Keratinocyte (primary cell): ENCODE measurements at places on chromosomes 5 and 9.
A peak's percentile ranks its signal among the peaks of the same experiment; 100 is the strongest.

GRCh38 chr5:9318031-9318430 is 227.8 kb downstream of the SEMA5A start:
- DNase-seq, result no peak

GRCh38 chr9:567747-568305 is 273.7 kb upstream of the DMRT1 start:
- no peak for DNase-seq

- DNase-seq, result peak; percentile 59
Observed at GRCh38 chr5:115625579-115626444, at the start of gene TMED7. Gene TMED7 (minus strand): TSS chr5:115626036. CDS start chr5:115625792, 244 bp downstream.

DNA sequence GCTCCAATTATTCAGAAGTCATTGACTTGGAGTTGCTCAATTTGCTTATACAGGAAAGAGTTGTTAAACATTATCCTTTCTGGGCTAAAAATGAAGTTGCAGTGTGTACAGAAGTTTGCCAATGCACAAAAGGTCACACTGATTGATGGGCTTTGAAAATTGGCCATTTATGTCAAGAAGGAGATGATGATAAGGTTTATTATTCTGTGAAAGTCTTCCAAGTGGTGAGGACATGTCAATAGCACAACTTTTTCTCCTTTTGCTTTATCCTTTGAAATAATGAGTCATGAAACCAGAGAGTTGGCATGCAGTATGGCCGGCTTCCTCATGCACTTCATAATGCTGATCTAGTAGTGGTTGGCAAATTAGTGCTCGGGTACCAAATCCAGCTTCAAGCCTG is 848.5 kb upstream of the WWC1 start:
- no peak for DNase-seq

DNA sequence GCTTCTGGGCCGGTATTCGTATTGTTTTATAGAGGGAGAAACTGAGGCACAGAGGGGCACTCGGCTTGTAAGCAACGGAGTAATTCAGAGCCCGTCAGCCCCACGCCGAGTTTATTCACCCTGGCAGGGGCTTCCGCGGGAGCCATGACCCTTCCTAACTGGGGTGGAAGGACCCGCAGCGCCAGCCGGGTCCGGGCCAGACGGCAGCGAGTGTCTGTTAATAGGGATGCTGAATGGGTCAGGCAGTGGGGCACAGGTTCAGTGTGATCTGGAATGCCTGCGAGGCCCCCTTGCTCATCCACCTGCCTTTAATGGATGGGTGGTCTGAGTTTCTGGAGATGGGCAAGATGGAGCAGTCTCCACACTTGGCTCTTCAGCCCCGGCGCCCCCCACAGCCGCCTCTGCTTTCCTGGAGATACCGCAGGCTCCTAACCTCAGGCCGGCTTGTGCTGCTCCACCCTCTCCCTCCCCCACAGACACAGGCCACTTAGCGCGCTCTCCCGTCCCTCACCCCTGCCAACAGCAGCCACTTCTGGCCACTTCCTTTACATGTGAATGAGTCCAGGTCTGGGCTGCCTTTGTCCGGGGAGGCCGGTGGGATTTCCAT is 147.1 kb downstream of the ERCC6L2 start:
- no peak for DNase-seq
